ENCODE measurements at places on chromosomes 12 and 14. TPM values are rescaled to one million over a fixed set of nuclear protein-coding genes. Genes with fewer than 3 reads are reported as not detected.
A peak's percentile ranks its signal among the peaks of the same experiment; 100 is the strongest.

- no peak for DNase-seq
These were observed 18.8 kb downstream of the SLC35F4 start for GRCh38 chr14:57847096-57847495.

DNA sequence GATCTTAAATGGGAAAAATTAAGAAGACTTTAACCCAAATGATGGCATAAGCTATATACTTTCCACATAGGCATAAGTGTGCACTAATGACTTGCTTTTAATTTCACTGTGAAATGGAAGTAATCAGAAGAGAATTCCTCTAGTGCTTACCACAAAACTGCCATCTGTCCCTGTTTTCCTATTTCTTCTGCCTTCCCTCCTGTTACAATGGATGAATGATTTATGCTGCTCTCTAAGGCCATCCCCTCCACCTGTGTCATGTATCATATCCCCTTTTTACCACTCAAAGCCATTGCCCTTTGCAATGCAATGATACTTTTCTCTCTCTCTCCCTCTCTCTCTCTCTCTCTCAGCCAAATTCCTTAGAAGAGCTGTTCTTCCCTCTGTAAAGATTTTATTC is 109.1 kb downstream of the C12orf50 start:
- no peak for DNase-seq

SDR9C7 gene
- not detected for total RNA-seq

- DNase-seq, result no peak
These were observed 40.9 kb downstream of the VWF start for GRCh38 chr12:6083601-6084000.

TEX52 gene
- not detected for total RNA-seq

PIWIL1 gene
- total RNA-seq, result not detected

DNA sequence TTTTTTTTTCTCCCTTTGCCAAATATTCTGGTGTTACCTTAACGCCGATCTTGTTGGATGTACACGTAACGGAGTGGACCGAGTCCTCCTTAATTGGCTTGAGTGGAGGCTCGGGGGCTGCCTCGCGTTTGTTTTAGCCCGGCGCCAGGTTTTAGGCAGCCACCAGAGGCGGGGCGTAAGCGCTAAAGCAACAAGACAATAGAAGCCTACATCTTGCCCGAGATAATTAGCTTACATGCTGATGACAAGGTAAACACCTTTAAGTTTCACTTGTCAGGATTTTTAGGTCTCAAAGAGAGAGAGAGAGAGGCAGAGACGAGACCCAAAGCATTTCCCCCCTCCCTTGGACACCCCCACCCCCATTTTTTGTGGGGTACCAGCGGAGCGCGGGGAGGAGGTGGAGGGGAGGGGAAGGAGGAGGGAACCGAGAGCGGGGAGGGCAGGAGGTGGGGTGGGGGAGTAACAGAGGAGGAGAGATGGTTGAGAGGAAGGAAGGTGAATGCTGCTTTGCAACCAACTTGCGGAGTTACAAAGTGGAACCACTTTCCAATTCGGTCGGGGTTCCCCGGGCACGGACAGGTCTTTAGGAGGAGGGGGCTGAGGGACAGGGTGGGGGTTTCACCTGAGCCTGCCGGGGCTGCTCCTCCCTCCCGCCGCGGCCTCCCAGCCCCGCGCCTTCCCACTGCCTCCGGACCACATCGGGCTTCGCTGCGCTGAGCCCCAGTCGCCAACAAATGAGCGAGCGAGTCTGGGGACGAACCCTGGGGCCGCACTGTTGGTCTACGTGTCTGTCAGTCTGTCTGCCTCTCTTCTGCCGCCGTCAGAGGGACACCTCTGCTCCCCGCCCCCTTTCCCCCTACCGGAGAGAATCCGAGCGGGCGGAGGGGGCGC is at the start of gene NKX2-1:
Gene NKX2-1, minus strand, starts transcription at position 802 of the 891 bp plus-strand sequence. Its CDS starts 103 bp downstream, at position 699.
- no peak for DNase-seq

- DNase-seq, result peak; percentile 50
These were observed 27.8 kb downstream of the CNOT2 start for GRCh38 chr12:70271025-70271424.

- peak; percentile 72 for DNase-seq
These were observed 2.2 kb downstream of the GABARAPL1 start for GRCh38 chr12:10214895-10215267.

VRK1 gene
- 56.1 TPM for total RNA-seq

E2F7 gene
- 20.5 TPM for total RNA-seq

DNA sequence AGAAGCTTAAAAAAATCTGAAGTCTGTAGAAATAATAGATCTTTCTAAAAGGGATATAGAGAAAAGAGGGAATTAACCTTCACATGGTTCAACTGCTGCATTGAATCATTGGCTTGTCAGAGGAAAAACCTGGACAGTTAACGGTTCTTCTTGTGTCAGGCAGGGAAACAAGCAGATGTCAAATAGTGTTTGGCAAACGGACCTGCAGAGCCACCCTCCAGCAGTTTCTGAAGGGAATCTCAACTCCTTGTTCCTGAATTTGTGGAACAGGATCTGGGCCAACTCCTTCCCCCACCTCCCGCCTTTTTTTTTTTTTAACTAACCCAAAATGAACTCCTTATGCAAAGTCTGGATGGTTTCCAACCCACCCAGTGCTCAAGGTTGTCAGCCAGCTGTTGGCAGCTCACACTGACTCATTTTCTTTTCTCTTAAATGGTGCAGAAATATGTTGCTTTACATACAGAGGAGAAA is 187.3 kb downstream of the CAND1 start:
- no peak for DNase-seq

DNA sequence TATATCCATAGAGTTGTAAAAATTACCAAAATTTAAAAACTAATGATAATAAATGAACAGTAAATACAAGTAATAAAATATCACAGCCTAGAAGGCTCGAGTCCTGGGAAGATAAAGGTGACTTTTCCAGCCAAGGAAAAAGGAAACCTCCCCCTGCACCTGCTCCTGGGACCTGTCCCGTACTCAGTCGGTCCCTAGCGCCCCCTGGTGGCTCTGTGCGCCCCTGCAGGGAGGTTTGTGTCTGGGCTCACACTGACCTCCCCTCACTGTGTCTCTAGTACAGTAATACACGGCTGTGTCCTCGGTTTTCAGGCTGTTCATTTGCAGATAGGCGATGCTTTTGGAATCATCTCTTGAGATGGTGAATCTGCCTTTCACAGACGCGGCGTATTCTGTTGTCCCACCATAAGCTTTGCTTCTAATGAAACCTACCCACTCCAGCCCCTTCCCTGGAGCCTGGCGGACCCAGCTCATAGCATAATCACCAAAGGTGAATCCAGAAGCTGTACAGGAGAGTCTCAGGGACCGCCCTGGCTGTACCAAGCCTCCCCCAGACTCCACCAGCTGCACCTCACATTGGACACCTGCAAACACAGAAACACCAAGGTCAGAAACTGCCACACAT is 1030.4 kb downstream of the TMEM121 start:
- no peak for DNase-seq

PCBP2 gene
- total RNA-seq, result 153 TPM

GRCh38 chr12:46914336-46914735 is 88.5 kb upstream of the SLC38A4 start:
- no peak for DNase-seq

MYF5 gene
- not detected for total RNA-seq

- no peak for DNase-seq
These were observed 61.5 kb downstream of the IQSEC3 start for GRCh38 chr12:128079-128478.

DNA sequence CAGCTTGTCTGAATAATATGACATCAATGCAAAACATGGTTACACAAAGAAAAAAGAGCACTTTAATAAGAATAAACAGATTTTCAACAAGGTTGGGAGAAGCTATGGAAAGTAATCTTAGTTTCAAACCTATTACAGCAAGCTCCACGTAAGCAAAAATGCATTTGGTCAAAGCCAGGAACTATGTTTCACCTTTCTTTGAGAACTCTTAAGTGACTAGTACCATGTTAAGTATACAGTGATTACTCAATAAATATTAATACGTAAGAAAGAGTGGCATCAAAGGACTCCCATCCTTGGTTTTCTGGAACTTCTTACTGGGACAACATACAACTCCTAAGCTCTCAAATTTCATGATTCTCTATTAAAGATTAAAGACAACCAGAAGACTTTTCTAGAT is 80.7 kb downstream of the ABCC9 start:
- no peak for DNase-seq

DNA sequence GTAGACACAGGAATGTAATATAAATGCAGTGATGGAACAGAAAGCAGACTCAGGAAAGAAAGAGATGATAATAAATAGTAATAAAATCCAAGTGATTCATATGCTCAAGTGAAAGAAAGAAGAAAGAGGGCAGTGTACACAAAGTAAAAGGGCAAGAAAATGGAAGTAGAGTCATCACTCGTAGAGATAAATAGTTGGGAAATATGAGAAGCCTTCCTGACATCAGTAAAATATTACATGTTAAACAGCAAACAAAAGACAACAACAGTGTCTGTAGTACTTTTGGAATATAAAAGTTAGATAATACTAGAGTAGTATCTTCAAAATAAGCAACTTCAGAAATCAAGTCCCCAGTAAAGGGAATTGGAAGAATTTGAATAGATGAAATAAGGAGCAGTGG is 412.3 kb downstream of the RAD51B start:
- DNase-seq, result no peak

INSM2 gene
- not detected for total RNA-seq

CELA1 gene
- total RNA-seq, result not detected

GRCh38 chr14:88748288-88748687 is 44.5 kb downstream of the EML5 start:
- DNase-seq, result no peak

DNA sequence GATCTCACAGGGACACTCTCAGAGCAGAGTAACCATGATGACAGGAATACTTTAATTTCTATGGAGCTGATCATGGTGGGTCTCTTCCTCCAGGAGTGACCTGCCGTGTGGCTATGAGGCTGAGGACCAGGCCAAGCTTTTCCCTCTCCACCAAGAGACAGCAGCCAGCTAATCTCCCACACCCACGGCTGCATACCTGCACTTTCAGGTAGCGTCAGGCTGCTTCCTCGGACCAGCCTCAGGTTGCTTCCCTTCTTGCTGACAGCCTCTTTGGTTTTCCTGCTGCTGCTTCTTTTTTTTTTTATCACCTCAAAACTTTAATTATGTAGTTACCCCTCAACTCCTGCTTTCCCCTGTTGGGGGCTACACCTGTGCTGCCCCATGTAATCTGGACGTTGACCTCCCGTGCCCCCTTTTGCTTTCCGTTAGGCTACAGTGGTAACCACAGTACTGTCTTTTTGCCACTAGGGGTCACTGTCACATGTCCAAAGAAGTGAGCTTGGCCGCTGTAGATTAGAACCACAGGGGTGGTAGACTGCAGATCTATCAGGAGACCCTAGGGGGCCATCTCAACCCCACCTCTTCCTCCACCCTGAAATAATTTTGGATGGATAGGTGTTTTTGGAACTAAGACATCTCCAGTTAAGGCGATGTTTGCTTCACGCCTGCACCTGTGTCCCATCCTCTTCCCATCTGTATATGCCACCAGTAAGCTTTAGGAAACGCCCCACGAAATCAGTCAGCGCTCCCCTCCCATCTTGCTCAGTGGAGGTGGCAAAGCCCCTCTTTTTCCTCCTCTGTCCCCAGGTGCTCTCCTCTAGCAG is 7.8 kb upstream of the PIP4K2C start:
- DNase-seq, result peak; percentile 29

INHBC gene
- total RNA-seq, result not detected

LTB4R2 gene
- 1.3 TPM for total RNA-seq

- DNase-seq, result no peak
These were observed 57.8 kb downstream of the CLMN start for GRCh38 chr14:95261616-95262510.

USP44 gene
- total RNA-seq, result 2.1 TPM

DNA sequence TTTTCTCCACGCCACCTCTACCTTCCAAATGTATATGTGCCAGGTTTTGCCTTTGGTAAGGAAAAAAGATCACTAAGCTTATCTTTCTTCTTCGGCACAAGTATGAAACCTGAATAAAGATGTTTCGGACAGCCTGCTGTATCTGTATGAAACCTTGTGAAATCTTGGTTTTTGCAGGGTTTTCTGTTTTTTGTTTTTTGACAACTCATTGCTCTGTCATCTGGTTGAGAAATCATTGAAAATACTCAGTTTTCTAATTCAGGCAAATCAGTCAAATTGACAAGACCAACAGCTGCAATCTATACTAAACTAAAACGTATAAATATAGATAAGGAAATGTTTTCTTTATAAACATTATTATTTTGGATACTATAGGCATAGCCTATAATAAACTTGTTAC is 63.1 kb upstream of the FGD4 start:
- DNase-seq, result no peak

CPNE6 gene
- not detected for total RNA-seq

DNA sequence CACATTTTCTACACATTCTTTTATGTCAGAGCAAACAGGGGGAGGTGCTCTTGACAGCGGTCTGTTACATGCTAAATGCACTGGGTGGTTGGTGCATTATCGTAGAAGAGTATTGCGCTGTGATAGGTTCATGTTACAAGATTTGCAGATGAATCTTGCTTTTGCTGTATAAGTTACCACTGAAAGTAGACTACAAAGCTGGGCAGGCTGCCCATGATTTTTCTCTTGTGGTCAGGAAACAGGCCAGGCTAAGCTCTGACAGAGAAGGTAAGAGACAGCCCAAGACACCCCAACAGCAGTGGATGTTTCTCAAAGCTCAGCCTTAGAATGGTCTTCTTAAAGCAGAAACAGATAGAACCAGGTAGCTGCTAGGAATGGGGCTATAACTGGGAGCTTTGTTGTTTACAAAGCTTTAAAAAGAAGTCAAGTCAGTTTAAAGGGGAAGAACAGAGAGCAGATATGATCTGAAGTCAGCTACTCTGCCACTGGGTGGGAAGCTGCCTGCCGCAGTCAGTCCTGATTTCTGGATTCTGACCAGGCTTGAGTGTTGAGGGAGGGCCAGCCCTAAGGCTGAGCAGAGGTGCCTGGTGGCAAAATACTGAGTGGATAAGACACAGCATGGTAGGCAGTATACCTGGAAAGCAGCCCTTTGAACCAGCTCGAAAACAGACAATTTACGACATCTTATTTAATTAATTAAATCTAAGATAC is 9.4 kb downstream of the KCNA1 start:
- no peak for DNase-seq

DNA sequence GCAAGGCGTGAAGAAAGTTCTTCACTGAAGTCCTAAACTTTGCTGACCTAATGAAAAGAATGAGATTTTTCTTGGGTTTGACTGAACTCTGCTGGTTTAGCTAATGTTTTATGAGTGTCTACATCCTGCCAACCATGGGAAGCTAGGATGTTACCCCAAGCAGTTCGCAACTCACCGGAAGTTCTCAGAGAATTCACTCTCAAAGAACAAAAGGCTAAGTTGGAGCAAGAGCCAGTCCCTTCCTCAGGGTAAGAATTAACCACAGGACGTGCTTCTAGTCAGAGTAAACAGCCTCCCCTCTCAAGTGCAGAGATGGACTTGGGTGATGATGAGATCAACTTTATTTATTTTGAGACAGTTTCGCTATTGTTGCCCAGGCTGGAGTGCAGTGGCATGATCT is 37.3 kb downstream of the TCHP start:
- DNase-seq, result peak; percentile 82

DNA sequence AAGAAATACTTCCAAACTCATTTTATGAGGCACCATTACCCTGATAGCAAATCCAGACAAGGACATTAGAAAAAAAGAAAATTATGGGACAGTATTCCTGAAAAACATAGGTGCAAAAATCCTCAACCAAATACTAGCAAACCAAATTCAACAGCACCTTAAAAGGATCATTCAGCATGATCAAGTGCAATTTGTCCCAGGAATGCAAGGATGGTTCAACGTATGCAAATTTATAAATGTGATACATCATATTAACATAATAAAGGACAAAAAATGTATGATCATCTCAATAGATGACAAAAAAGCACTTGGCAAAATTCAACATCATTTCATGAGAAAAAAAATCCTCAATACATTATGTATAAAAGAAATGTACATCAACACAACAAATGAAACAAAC is 162.9 kb downstream of the DUSP6 start:
- DNase-seq, result no peak

PIANP gene
- total RNA-seq, result not detected

BDKRB2 gene
- under 0.01 TPM for total RNA-seq

CDKL1 gene
- total RNA-seq, result 47.4 TPM
